ENCODE measurements at places on chromosomes 13 and 19. TPM values are rescaled to one million over a fixed set of nuclear protein-coding genes. Genes with fewer than 3 reads are reported as not detected.

C19orf67 gene
- total RNA-seq: 0.94 TPM

ERCC2 gene
- total RNA-seq: 48.7 TPM

PABPC3 gene
- 0.04 TPM for total RNA-seq

PRSS57 gene
- total RNA-seq: not detected

Data from H7 (cell line).